Amygdala (tissue), 56 donors: ENCODE measurements at places on chromosomes 11 and 22.
A peak's percentile ranks its signal among the peaks of the same experiment; 100 is the strongest.

- DNase-seq = no peak
Observed at GRCh38 chr22:25404556-25404927, 159.9 kb upstream of the GRK3 start.

DNA sequence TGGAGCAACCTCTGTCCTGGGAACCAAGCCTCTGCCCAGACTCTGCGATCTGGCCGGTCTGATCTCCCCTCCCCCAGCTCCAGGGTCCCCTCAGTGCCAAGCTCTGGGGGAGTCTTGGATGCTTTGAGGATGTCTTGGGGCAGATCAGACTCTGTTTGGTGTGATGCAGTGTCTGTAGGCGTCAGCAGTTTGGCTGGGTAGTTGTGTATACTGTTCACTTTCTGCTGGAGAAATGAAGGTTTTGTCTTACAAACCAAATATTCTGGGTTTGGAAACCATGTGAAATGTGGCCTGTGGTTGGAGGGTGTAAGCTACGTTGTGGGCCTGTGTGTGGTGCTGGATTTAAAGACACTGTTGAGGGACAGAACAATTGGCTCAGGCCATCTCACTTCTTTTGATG is 4.6 kb downstream of the INSC start:
- no peak for DNase-seq

DNA sequence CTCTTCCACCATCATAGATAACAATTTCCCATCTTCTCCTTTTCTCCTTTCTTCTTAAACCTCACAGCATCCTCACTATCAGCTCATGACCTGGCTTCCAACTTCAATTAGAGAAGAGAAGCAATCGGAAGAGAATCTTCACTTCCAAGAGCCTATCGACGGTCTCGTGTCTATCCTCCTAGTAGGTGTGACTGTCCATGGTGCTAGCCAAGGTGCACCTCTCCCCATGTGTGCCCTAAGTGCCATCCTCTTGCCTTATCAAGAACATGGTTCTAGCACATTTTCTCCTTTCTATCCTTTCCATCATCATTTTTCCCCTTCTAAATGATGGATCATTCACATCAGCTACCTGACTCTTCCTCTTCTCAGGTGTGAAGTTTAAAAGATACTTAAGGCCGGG is 5.1 kb upstream of the CUL5 start:
- DNase-seq = no peak

DNA sequence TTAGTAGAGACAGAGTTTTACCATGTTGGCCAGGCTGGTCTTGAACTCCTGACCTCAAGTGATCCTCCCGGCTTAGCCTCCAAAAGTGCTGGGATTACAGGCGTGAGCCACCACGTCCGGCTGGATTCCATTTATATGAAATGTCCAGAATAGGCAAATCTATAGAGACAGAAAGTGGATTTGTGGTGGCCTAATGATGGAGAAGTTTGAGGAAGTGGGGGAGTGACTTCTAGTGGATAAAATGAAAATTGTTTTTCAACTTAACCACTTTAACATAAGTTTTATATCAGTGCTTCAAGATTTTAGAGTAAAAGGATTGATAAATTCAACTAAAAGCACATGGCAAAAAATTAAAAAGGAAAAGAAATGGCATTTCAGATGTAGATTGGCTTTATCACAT is 66.2 kb downstream of the HIPK3 start:
- DNase-seq = no peak

DNA sequence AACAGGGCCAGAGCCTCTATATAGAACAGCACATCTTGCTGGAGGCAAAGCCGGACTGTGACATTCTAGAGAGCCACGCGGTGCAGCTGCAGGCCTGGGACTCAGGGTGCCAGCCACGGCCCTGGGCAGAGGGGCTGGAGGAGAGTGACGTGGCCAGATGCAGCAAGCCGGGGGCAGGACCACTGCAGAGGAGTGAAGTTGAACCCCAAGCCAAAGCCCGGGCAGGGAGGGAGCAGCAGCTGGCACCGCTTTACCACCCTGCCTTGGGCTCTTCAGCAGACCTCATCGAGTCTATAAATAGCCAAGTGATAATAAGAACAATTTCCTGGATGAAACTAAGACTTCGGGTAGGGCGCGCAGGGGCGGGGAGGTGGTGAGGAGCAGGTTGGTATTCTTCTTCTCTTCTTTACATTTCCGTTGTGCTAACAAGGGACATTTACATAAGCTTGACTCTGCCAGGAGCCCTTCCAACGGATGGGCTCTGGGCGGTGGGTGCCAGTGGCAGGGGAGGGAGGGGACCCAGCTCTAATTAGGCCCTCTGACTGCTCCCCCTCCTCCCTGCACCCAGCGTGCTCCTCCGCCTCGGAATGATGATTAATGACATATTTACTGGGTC is 110.2 kb downstream of the ST3GAL4 start:
- DNase-seq = peak; percentile 25

- no peak for DNase-seq
Observed at GRCh38 chr11:69159150-69159852, 3.6 kb downstream of the SMIM38 start.

- DNase-seq = no peak
Observed at GRCh38 chr11:27375370-27375769, 12.4 kb upstream of the CCDC34 start.

DNA sequence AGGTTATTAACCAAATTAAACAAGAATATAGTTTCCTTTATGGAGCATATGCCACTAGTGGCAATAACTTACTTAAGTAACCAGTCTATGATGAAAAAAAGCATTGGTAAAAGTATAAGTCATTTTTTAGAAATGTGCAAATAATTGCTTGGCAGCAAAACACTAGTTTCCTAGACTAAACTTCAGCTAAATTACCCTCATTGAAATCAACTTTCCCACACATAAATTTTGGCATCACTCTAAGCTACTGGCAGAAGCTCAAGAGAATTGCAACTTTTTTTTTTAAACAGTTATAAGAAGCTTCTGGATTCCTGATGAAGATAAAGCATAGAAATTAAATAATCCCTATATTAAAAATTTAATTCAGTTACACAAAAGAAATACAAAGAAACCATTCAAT is 12.5 kb downstream of the CCDC34 start:
- DNase-seq = no peak

- DNase-seq = no peak
Observed at GRCh38 chr11:111019451-111019850, 226.1 kb upstream of the POU2AF2 start.

DNA sequence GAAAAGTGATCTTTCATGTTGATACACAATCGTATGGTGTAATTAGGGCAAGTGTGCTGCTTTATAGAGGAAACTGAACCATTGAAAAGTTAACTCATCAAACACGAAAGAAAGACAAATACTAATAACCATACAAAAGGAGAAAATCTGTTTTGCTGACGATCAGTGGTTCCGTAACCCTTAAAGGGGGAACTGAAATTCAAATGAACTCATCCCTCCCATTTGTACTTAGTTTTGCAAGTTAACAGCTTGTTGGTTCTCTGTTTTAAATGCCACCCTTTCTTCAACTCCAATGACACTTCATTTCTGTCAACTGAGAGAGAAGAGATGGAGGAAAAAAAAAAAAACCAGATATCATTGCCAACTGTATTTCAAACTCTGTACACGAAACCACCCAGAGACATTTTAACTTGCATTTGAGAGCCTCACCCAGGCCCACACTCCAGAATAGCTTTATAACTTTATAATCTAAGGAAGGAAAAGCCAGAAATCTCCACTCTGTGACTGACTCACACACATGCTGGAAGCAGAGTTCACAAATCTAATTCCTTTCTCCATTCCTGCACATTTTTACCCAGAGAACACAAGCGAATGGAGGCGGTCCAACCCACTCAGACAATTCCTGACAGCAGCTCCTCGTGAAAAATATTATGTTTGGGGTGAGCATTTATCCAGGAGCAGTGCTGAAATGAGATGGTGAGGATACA is 17.4 kb upstream of the CSNK2A3 start:
- peak; percentile 9 for DNase-seq
